Kidney epithelial cell (primary cell): ENCODE measurements at places on chromosomes 6 and 20.

DNA sequence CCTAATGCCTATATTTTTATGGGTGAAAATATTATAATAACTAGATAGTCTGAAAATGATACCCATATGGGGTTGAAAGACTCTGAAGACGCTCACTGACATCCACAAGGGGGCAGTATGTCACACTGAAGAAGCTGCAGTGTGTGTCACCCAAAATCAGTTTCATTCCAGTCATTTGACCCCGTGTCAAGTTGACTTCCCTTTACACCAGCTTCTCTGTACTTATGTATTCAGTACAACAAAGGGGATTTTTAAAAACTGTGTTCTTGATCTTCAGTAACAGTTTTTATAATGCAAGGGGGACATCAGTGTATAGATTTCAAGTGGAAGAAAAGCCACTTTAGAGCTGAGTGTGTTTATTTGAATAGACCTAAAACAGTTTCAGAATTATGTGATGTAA lies 19.3 kb downstream of the FAXC start:
- DNase-seq, result peak; percentile 10

DNA sequence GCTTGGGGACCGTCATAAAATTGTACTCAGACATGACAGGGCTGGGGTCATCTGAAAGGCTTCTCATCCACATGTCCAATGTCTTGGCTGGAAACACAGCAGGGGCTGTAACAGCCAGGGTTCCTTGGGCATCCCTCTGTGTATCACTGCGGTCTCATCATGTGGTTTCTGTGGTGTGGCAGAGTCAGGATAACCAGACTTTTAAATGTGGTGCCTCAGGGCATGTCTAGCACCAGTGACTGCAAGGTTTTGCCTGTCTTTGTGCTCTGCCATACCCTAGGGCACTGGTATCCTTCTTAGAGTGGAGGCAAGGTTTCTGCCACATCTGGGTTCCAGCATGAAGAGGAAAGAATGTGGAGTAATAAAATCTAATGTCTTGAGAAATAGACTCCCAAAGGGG lies 124.2 kb downstream of the PLEKHG1 start:
- no peak for DNase-seq

DNA sequence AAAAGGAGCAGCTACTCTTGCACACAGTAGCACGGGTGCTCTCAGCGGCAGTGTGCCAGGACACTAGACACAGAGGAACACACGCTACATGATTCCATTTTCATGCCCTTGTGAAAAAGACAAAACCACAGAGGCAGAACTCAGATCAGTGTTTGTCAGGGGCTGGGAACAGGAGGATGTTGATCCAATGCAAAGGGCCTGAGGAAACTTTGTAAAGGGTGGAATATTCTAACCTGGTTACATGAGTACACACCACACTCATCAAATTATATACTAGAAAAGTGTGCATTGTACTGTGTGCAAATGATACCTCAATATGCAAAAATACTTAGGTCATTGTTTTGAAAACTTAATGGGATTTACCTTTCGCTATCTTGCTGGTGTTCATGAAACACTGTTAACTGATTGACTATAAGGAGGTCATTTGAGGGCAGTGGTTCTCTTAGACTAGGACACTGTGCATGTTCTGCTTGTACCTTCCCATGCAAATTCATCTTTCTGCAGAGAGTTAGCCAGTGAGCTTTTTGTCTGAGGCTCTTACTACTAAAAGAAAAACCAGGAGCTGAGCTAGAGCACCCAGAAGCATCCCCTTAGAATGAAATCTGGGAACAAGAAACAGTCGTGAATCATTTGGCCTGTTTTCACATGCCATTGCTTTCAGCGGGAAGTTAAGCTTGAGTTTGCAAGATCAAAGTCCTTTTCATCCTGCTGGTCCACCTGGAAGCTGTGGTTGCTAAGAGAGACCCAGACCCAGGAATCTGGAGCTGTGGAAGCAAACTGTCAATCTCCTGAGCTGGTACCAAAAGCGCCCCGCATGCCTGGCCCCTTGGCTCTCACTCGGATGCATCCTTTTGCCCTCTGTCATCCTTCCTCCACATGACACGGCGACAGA lies 204.8 kb downstream of the TTLL2 start:
- no peak for DNase-seq

DNA sequence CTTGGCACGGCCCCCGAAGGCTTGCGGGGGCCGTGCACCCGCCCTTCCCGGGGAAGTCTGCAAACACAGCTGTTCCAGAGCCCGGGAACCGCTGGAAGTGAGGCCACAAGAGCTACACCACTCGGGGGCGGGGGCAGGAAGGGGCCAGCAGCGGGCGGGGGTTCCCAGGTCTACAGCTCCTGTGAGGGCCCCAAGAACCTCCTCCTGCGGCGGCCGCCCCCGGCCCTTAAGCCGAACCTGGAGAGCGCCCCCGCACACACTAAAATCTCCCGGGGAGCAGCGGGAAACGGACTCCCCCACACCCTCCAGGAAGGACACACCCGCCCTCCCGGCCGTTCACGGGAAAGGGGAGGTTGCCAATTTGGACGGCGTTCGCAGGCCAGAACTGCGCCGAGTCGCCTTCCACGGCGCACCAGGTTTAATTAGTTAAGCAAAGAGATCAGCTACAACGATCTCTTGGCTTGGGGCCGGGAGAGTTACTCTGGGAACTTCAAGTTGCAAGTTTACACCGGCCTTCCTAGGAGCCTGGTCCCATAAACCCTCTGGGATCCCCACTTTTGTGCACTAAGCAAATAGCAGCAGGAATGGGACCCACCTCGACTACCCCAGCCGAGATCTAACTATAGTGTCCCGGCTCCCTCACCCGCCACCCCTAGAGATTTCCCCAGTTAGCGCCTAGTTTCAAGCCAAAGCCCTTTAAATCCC lies 1.7 kb downstream of the JAG1 start:
- no peak for DNase-seq

DNA sequence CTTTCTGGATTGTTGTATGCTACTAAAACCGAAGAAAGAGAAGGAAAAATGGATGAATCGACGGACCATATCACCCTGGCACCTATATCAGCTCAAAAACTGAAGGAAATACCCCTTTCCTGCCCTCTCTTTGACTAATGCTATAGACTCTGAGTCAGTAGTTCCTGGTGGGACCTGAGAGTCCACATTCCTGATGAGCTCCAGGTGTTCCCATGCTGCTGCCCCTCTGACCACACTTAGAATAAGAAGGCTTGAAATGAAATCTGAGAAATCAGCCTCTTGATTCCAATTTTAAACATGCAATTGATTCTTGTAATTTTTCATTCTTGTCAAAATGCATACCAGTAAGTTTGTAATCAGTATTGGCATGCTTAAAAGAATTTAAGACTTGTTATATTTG lies 75.2 kb downstream of the PRL start:
- peak; percentile 25 for DNase-seq

DNA sequence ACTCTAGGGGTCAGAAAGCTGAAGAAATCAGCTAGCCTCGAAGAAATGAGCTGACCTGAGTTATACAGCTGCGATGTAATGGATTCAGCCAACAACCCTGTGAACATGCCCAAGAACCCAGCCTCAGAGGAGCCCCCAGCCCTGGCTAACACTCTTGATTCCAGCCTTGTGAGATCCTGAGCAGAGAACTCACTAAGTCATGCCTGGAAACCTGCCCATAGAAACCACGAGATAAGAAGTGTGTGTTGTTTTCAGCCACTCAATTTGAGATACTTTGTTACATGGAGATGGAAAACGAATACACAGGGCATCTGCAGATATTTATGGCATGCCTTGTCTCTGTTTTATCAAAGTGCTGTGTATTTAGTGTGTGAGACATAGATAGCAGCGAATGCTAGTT lies 265.2 kb downstream of the QKI start:
- DNase-seq, result no peak

DNA sequence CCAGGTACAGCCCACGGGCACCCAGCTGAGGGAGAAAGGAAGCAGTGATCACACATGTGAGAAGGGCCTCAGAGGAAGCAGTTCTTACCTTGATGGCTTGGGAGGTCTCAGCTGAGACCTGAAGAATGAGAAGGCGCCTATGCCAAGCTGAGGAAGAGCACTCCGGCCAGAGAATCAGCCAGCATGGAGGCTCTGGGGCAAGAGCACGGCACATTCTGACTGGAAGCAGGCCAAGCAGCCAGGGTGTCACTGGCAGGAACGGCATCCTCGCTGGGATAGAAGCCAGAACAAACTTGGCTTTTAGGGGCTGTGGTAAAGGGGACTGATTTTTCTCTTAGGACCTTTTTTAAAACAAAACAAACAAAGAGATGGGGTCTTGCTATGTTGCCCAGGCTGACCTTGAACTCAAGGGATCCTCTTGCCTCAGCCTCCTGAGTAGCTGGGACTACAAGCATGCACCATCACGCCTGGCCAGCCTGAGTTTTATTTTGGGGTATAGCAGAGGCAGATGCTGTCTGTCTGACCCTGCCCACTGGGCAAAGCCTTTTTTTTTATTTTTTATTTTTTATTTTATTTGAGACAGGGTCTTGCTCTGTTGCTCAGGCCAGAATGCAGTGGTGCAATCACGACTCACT lies 17.6 kb downstream of the GHRH start:
- DNase-seq, result no peak

DNA sequence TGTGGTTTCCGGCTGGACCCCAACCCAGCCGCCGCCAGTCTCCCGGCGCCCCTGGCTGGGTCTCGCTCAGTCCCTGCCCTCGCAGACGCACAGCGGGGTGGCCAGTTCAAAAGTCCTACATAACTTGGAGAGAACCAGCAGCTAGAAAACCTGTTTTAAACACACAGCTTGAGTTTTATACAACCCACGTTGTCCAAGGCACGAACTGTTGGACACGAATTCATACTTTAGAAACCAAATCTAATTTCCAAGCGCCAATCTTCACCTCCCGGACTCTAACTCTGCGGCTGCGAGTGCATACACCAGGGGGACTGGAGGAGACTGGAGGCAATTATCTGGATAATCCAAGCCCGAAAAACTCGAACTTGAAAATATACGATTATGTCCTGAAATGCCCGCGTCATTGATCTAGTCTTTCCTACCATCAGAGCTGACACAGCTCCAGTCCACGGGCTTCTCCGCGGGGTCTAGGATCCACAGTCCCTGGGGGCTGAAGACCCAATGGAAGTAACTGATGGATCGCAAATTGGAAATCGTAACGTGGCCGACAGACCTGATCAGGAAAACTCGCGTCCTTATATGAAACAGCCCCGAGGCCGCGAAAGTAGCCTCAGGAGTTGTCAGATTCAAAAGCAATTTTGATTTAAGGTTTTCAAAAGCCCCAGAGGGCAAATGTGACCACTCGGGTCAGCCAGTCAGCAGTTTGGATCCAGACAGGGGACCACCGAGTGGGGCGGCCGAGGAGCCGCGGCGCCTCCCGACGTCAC lies 843 bp upstream of the HEY2 start:
- DNase-seq, result no peak

GRCh38 chr20:52958211-52958610 lies 13.9 kb upstream of the TSHZ2 start:
- DNase-seq, result no peak

DNA sequence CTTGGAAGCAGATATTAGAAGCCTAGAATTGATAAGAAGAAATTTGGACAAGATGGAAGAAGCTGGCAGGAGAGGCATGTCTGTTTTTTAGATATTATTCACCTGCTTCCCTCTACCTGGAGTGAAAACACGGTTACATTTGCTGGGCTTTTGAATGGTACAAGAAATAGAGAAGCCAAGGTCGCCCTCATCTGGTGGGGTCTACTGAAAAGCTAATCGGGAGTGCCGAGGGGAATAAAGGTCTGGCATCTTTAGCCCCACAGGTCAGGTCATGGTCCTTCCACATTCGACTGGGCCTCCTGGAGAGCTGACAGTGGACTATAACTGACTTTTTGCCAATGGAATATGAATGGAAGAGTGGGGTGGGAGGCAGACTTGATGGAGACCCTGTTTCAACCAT lies 4.6 kb upstream of the C2 start:
- no peak for DNase-seq

DNA sequence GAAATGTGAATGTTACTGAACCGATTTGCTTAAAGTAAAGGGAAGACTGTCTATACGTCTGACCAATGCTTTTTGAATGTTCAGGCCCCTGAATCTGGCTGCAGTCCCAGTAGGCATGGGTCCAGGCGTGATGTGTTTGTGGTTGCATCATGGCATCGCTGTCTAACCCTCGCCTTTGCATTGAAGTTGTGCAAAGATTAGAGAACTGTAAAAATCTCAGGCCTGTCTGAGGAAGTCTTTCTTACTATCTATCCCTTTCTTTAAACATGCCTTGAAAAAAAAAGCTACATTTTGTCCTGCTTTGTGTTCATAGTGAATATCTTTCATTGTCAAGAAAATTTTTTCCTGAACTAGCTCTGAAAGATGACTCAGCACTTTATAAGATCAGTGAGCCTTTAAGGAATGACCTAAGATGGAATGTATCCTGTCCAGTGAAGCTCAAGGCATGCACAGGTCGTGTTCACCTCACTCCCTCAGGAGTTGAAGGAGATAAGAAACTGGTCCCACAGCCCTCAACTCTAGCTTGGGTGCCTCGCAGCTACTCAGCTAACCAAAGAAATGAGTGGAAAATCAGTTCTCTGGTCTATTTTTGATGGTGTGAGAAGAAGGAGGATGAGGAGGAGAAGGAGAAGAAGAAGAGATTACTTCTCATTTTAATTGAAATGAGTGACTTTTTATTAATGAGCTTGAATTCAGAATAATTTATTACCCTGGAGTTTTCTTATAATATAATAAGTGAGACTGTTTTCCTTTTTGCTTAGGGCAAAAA lies 48.6 kb downstream of the TPD52L1 start:
- DNase-seq, result peak; percentile 82

DNA sequence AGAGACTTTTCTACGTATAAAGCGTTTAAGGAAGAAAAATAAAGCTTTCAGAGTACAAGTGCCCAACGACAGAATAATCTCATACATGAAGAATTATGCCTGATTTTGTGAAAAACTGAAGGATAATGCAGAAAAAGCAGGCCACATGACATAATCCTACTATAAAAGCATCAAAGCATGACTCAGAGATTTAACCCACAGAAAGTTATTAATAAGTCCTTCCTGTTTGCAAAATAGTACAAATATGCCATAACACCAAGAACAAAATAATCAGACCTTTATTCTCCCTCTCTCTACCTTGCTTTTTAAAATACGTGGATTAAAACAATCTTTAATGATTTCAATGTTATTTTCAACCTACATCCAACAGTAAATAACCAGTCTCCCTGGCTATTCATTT lies 118.6 kb upstream of the BCLAF1 start:
- no peak for DNase-seq

GRCh38 chr6:112150363-112150762 lies 63.0 kb downstream of the FAM229B start:
- no peak for DNase-seq
